Stomach (tissue), 19 donors: ENCODE measurements at places on chromosomes 1 and 21. TPM values are rescaled to one million over a fixed set of nuclear protein-coding genes. Genes with fewer than 3 reads are reported as not detected.

Gene LYPD8
- polyA plus RNA-seq: not detected

Gene HMGCS2
- 2.5 TPM for polyA plus RNA-seq

Gene GJA8
- polyA plus RNA-seq: not detected

Gene CFHR3
- polyA plus RNA-seq: not detected

Gene AVPR1B
- 0.31 TPM for polyA plus RNA-seq

Gene LCE1A
- polyA plus RNA-seq: not detected

Gene SYT6
- polyA plus RNA-seq: not detected

Gene MASP2
- polyA plus RNA-seq: not detected

DNA sequence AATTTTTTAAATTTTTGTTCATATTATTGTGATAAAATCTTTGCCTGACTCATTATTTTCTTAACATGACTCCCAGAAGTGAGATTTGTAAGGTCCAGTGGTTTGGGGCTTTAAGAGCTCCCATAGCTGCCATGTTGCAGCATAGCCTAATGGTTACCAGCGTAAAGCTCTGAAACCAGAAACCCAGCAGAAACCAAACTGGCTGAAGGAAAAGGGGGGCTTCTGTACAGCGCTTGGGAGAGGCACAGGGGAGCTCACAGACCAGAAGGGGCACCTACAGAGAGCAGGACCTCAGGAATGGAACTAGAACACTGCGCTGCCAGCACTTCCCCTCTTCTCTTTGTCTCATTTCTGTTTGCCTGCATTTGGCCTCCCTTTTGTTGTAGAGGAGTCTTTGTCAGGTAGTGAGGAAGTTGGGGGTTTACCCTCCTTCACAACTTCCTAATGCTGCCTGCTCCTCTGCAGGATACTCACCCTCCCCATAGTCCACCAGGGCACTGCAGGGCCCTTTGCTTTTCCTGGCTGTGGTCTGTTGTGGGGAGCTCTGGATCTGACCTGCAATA lies 2.6 kb upstream of the PYCR2 start:
- DNase-seq: no peak
- H3K36me3 ChIP-seq: peaks cover 3% of the 10 kb centered on the region
- H3K4me3 ChIP-seq: no peak overlapping the region
- H3K27ac ChIP-seq: no peak overlapping the region
- H3K27me3 ChIP-seq: no peaks in the 10 kb centered on the region

- DNase-seq: peak; percentile 16
- H3K36me3 ChIP-seq: no peaks in the 10 kb centered on the region
- no peak overlapping the region for H3K4me3 ChIP-seq
- no peak overlapping the region for H3K27ac ChIP-seq
These were observed 43.7 kb downstream of the BTBD8 start for GRCh38 chr1:92123868-92124267.

- H3K36me3 ChIP-seq: peaks cover 60% of the 10 kb centered on the region
- H3K27ac ChIP-seq: peak overlapping the region; percentile 43
- H3K4me3 ChIP-seq: no peak overlapping the region
- DNase-seq: peak; percentile 51
- H3K4me1 ChIP-seq: peaks cover 49% of the 10 kb centered on the region
- H3K27me3 ChIP-seq: no peaks in the 10 kb centered on the region
These were observed 33.9 kb downstream of the COQ8A start for GRCh38 chr1:226973898-226974543.

DNA sequence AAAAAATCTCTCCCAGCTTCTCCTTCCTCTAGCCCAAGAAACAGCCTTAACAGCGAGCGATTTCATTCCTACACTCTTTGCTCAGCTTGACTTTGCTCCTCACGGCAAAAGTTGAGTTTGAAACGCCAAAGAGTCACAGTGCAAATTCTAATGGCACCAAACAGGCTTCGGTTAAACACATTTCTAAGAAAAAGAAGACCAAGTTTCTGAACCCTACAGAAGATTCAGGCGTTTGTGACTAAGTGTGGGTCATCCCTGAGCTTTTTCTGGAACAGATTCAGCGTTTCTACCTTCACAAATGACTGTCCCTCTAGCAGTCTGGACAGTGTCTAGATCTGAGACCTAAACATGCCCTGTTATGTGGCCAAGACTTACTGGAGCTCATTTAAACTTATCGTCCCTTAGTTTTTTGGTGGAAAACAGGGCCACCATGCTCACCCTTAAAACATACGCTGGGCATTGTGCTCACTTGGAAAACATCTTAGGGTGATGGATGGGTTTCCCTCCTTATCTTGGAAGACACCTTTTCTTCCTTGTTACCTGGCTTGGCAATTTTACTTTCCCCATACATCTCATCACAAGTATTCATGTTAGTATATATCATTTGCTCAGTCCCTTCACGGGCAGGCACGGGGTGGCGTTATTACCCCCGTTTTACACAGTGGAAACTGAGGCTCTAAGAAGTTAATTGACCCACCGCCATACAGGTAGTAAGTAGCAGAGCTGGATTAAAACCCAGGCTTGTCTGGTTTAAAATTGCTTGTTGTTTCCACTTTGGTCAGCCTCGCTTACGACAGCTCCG lies 1.0 kb downstream of the C1orf198 start:
- peak overlapping the region; percentile 98 for H3K4me3 ChIP-seq
- peak overlapping the region; percentile 22 for H3K27ac ChIP-seq
- peaks cover 9% of the 10 kb centered on the region for H3K27me3 ChIP-seq
- peaks cover 68% of the 10 kb centered on the region for H3K4me1 ChIP-seq

DNA sequence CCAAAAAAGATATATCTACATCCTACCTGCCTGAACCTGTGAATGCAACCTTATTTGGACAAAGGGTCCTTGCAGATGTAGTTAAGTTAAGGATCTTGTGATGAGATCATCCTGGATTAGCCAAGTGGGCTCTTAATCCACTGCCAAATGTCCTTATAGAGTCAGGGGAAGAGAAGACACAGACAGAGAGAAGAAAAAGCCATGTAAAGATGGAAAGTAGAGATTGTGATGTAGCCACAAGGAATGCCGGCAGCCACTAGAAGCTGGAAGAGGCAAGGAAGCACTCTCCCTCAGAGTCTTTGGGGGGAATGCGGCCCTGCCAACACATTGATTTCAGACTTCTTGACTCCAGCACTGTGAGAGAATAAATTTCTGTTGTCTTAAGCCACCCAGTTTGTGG lies 16.2 kb downstream of the HSD11B1 start:
- no peak for DNase-seq
- H3K36me3 ChIP-seq: no peaks in the 10 kb centered on the region
- H3K27ac ChIP-seq: no peak overlapping the region

GRCh38 chr1:170261669-170262068 lies 115.9 kb downstream of the NTMT2 start:
- no peaks in the 10 kb centered on the region for H3K36me3 ChIP-seq
- no peaks in the 10 kb centered on the region for H3K4me1 ChIP-seq
- no peaks in the 10 kb centered on the region for H3K27me3 ChIP-seq
- no peak overlapping the region for H3K4me3 ChIP-seq
- no peak for DNase-seq

- H3K4me3 ChIP-seq: no peak overlapping the region
- H3K27me3 ChIP-seq: peaks cover 22% of the 10 kb centered on the region
- H3K27ac ChIP-seq: no peak overlapping the region
- DNase-seq: no peak
- peaks cover 39% of the 10 kb centered on the region for H3K4me1 ChIP-seq
These were observed 935 bp upstream of the COG2 start for GRCh38 chr1:230641346-230641745.

DNA sequence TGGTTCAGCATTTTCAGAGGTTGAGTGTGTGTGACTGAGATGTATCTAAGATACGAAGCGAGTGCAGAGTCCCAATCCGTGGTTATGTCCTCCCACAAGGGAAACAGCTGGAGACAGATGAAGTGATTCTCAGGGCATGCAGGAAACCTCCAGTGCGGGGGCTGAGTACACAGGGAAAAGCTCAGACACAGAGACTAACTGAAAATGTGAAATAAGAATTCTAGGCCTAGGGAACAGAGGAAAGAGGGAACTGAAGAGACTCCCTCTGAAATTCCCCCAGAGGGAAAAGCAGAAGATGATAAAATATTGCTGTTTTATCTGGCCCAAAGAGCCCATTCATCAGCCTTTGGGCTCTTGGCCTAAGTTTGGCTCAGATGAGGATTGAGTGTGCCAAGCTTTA lies 116.8 kb downstream of the LRRC53 start:
- H3K36me3 ChIP-seq: no peaks in the 10 kb centered on the region
- no peak overlapping the region for H3K4me3 ChIP-seq
- H3K27ac ChIP-seq: no peak overlapping the region
- no peaks in the 10 kb centered on the region for H3K27me3 ChIP-seq
- H3K4me1 ChIP-seq: no peaks in the 10 kb centered on the region
- DNase-seq: peak; percentile 65

DNA sequence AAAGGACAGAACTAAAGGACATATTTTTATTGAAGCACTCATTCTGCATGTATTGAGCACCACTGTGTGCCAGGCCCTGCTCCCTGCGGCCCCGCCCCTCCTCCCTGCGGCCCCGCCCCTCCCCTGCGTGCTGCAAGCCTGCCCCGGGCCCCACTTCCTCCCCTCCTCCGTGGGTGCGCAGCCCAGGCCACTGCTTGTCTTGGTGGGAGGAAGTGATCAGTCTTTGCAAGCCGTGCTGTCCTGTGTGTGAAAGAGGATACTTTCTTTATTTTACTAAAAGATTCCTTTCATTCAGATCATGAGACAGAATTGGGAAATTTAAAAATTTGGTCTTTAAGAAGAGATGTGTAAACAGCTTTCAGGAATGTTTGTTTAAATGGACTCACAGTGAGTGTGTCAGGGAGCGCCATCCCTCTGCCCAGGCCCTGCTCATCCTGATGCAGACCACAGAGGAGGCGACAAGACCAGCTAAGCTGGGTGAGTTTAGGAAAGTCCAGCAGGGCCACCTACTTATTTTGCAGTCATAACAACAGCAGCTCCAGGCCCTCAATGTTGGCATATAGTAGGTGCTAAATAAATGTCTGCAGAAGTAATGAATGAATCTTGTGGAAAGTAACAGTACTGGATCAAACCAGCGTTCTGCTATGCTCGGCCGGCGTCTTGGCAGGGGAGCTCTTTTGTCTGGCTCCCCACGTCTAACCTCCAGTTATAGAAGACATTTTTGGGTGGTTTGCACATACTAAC lies 88.3 kb upstream of the SELENON start:
- H3K27me3 ChIP-seq: no peaks in the 10 kb centered on the region
- DNase-seq: no peak
- no peak overlapping the region for H3K4me3 ChIP-seq
- H3K36me3 ChIP-seq: no peaks in the 10 kb centered on the region
- no peak overlapping the region for H3K27ac ChIP-seq

- peak overlapping the region; percentile 93 for H3K27ac ChIP-seq
- H3K36me3 ChIP-seq: no peaks in the 10 kb centered on the region
- peak; percentile 96 for DNase-seq
- H3K4me1 ChIP-seq: peaks cover 30% of the 10 kb centered on the region
These were observed 17.0 kb upstream of the GPR37L1 start for GRCh38 chr1:202105571-202106339.

GRCh38 chr1:21269461-21270085 lies 20.7 kb downstream of the ECE1 start:
- peaks cover 24% of the 10 kb centered on the region for H3K4me1 ChIP-seq
- H3K36me3 ChIP-seq: peaks cover 94% of the 10 kb centered on the region
- H3K4me3 ChIP-seq: no peak overlapping the region
- peak overlapping the region; percentile 54 for H3K27ac ChIP-seq
- DNase-seq: no peak

- no peaks in the 10 kb centered on the region for H3K36me3 ChIP-seq
- peak overlapping the region; percentile 23 for H3K27ac ChIP-seq
- H3K4me3 ChIP-seq: no peak overlapping the region
These were observed 14.7 kb downstream of the NAV1 start for GRCh38 chr1:201553496-201554189.

DNA sequence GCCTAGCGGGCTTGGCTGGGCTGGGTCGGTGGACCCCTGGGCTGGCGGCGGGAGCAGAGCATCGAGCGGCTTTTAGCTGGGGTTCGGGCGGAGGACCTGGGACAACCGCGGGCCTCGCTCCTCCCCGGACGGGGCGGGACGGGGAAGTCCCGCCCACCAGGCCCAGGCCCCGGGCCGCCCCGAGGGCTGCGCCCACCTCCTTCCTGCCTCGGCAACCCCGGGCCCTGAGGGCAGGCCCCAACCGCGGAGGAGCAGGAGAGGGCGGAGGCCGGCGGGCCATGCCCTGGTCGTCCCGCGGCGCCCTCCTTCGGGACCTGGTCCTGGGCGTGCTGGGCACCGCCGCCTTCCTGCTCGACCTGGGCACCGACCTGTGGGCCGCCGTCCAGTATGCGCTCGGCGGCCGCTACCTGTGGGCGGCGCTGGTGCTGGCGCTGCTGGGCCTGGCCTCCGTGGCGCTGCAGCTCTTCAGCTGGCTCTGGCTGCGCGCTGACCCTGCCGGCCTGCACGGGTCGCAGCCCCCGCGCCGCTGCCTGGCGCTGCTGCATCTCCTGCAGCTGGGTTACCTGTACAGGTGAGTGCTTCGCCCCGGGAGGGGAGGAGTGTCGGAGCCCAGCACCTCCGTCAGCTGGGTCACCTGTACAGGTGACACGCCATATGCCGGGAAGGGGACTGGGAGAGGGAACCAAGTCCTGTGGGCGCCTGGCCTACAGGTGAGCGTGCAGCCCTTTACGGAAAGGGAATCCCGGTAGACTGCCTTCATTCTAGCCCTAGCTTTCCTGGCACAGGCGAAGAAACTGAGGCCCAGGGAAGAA lies at the start of gene XKR8:
Gene XKR8, plus strand, starts transcription at position 182 of the 812 bp plus-strand sequence. Its CDS starts 97 bp downstream, at position 279.
- H3K27ac ChIP-seq: peak within 1 kb of the TSS; percentile 94
- DNase-seq: peak; percentile 88
- H3K36me3 ChIP-seq: peaks cover 26% of the 10 kb centered on the region
- peaks cover 24% of the 10 kb centered on the region for H3K4me1 ChIP-seq
- H3K27me3 ChIP-seq: no peaks in the 10 kb centered on the region

GRCh38 chr1:68230901-68231626 lies 1.3 kb downstream of the WLS start:
- H3K27me3 ChIP-seq: no peaks in the 10 kb centered on the region
- peak overlapping the region; percentile 91 for H3K27ac ChIP-seq
- no peaks in the 10 kb centered on the region for H3K36me3 ChIP-seq
- peak overlapping the region; percentile 76 for H3K4me3 ChIP-seq
- peaks cover 25% of the 10 kb centered on the region for H3K4me1 ChIP-seq
- DNase-seq: peak; percentile 45

DNA sequence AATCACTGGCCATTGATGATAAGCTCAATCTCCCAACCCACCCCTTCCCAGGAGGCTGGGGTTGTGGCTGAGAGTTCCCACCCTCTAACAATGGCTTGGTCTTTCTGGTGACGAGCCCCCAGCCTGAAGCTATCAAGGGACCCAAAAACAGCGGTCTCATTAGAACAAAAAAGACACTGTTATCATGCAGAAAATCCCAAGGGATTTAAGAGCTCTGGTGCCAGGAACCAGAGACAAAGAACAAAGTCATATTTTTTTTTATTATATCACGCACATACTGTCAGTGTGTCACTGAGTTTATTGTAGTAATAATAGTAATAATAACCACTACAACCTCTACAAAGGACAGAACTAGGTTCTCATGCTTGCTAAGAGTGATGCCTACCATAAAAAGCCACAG lies 43.9 kb downstream of the CCDC185 start:
- no peak for DNase-seq
- H3K27ac ChIP-seq: no peak overlapping the region
- no peaks in the 10 kb centered on the region for H3K36me3 ChIP-seq
- H3K4me1 ChIP-seq: no peaks in the 10 kb centered on the region
- no peak overlapping the region for H3K4me3 ChIP-seq
- H3K27me3 ChIP-seq: no peaks in the 10 kb centered on the region

- H3K36me3 ChIP-seq: no peaks in the 10 kb centered on the region
- H3K27ac ChIP-seq: peak overlapping the region; percentile 97
- H3K4me1 ChIP-seq: peaks cover 99% of the 10 kb centered on the region
- no peak for DNase-seq
These were observed 31.8 kb downstream of the AHDC1 start for GRCh38 chr1:27572019-27572678.
